Large intestine (tissue), 12 donors: ENCODE measurements at places on chromosomes 13 and 19.

- no peak for DNase-seq
- peaks cover 6% of the 10 kb centered on the region for H3K27me3 ChIP-seq
- no peaks in the 10 kb centered on the region for H3K36me3 ChIP-seq
- peaks cover 2% of the 10 kb centered on the region for H3K4me1 ChIP-seq
- no peak overlapping the region for H3K4me3 ChIP-seq
- no peak overlapping the region for H3K27ac ChIP-seq
These were observed 41.8 kb downstream of the GSX1 start for GRCh38 chr13:27834095-27834494.

- H3K4me1 ChIP-seq = peaks cover 49% of the 10 kb centered on the region
- peak overlapping the region; percentile 71 for H3K27ac ChIP-seq
- H3K36me3 ChIP-seq = peaks cover 8% of the 10 kb centered on the region
- H3K27me3 ChIP-seq = peaks cover 11% of the 10 kb centered on the region
These were observed 1.6 kb downstream of the SIX5 start for GRCh38 chr19:45767410-45767880.

DNA sequence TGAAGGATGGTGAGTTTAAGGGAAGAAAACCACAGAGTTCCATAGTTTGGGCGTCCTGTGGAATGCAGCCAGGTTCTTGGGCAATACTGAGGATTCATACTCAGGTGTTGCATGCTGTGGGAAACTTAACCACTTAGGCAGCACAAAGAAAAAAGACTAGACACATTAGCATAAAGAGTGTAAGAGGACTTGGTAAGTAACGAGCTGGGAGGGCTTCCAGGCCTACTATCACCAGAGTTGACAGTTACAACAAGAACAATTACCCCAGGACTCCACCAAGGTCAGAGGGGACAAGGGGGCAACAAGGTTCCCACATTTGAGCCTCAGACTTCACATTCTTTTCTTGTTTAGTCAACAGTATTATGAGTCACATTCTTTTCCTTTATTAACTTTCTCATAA, 33.2 kb downstream of the KCTD12 start:
- H3K27me3 ChIP-seq = no peaks in the 10 kb centered on the region
- H3K36me3 ChIP-seq = no peaks in the 10 kb centered on the region
- H3K4me1 ChIP-seq = peaks cover 16% of the 10 kb centered on the region
- peak overlapping the region; percentile 49 for H3K27ac ChIP-seq

GRCh38 chr13:92415781-92416180, 810.8 kb upstream of the GPC6 start:
- H3K4me3 ChIP-seq = no peak overlapping the region
- no peak for DNase-seq

DNA sequence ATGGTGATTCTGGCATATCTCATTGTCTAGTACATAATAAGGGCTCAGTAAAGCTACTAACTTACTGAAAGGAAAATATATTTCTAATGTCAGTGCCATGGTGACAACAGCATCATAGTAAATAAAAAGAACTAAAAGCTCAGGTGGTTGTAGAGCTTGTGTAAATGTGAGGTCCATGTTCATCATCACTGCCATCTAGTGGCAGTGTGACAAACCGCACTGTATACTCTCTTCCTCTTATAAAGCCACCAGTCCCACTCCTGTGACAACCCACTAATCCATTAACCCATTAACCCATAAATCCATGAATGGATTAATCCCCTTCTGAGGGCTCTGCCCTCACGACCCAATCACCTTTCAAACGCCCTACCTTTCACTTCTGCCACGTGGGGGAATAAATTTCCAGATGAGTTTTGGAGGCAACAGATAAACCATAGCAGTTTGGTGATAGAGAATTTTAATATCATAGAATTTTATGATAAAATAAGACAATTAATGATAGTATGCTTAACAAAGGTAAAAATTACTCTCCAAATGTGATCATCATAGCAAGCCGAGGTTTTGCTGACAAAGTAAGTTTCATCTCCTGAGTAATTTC, 160.4 kb upstream of the SGCG start:
- no peaks in the 10 kb centered on the region for H3K36me3 ChIP-seq
- peak; percentile 25 for DNase-seq
- H3K4me1 ChIP-seq = no peaks in the 10 kb centered on the region
- H3K27ac ChIP-seq = no peak overlapping the region
- no peaks in the 10 kb centered on the region for H3K27me3 ChIP-seq

DNA sequence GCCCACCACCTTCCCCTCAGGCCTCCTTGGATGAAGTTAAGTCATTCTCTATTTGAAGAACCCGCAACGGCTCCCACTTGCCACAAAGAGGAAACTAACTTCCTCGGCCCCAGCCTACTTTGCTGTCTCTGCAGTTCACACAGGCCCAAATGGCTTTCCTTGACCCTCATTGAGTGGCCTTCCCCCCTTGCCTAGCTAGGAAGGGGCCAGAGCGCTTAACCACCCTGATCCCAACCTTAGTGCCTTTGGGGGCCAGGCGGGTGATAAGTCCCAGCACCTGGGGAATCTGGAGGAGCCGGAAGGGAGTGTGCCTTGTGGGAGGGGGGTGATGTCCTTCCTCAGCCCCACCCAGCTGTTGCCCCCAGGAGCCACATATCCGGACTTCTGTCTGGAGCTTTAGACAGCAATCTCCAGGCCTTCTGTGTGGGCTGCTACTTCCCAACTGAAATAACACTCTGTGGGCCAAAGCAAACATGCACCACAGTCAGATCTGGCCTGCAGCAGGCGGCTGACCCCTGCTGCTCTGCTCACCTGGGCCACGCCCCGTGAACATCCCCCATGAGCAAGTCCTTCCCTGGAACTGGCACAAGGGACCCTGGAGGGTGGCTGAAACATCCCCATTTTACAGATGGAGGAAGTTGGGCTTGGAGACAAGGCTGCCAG, 10.5 kb downstream of the NECTIN2 start:
- DNase-seq = no peak
- H3K4me3 ChIP-seq = no peak overlapping the region
- H3K4me1 ChIP-seq = peaks cover 21% of the 10 kb centered on the region
- peaks cover 32% of the 10 kb centered on the region for H3K36me3 ChIP-seq
- peak overlapping the region; percentile 29 for H3K27ac ChIP-seq
- no peaks in the 10 kb centered on the region for H3K27me3 ChIP-seq

GRCh38 chr13:81302125-81302524, 961.2 kb upstream of the SPRY2 start:
- H3K36me3 ChIP-seq = no peaks in the 10 kb centered on the region
- H3K27ac ChIP-seq = no peak overlapping the region
- no peaks in the 10 kb centered on the region for H3K4me1 ChIP-seq
- no peak for DNase-seq
- H3K27me3 ChIP-seq = no peaks in the 10 kb centered on the region
- no peak overlapping the region for H3K4me3 ChIP-seq

GRCh38 chr13:21071015-21071414, 9.6 kb upstream of the LATS2 start:
- H3K27me3 ChIP-seq = peaks cover 21% of the 10 kb centered on the region
- no peak overlapping the region for H3K4me3 ChIP-seq
- no peak overlapping the region for H3K27ac ChIP-seq
- no peaks in the 10 kb centered on the region for H3K36me3 ChIP-seq
- DNase-seq = no peak
- no peaks in the 10 kb centered on the region for H3K4me1 ChIP-seq

DNA sequence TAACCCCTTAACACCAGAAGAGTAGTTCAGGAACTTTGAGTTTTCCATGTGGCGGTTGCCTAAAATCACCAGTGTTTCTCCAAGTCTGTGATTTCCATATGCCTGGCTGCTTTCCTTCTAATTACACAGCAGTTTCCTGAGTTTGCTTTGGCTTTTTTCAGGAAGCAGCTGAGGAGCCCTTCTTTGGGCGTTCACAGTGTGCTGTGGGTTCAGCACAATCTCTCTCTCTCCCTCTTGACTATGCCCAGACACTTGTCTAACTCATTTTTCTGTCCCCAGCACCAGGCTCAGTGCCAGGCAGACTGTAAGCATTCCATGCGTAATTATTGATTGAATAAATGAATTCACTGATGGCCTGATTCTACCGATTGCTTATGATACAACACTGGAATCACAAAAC, 19.7 kb downstream of the SCEL start:
- H3K4me3 ChIP-seq = no peak overlapping the region
- no peak overlapping the region for H3K27ac ChIP-seq
- no peak for DNase-seq
- no peaks in the 10 kb centered on the region for H3K4me1 ChIP-seq

DNA sequence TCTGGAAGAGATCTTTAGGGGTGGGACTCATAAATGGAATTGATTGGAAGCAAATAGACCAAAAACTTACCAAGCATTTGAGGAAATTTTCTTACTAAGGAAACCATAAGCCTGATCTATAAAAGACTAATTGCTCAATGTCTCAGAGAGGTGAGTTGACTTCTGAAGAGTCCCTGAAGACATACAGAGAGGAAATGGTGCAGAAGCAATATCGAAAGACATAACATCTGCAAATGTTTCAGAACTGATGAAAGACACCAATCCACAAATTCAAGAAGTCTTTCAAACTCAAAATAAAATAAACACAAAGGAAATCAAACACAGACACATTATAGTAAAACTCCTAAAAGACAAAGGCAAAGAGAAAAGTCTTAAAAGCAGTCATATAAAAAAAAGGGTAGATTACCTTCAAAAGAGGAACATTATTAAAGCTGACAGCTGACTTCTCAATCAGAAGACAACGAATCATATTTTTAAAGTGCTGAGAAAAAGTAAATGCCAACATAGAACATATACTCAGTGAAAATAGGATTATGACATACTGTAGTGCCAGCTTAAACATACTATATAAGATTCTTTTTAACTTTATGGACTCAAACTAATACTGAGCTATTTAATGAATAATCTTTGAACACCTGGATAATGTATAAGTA, 45.4 kb upstream of the CALM3 start:
- H3K27me3 ChIP-seq = no peaks in the 10 kb centered on the region
- no peaks in the 10 kb centered on the region for H3K4me1 ChIP-seq
- H3K4me3 ChIP-seq = no peak overlapping the region
- H3K27ac ChIP-seq = no peak overlapping the region
- DNase-seq = no peak

DNA sequence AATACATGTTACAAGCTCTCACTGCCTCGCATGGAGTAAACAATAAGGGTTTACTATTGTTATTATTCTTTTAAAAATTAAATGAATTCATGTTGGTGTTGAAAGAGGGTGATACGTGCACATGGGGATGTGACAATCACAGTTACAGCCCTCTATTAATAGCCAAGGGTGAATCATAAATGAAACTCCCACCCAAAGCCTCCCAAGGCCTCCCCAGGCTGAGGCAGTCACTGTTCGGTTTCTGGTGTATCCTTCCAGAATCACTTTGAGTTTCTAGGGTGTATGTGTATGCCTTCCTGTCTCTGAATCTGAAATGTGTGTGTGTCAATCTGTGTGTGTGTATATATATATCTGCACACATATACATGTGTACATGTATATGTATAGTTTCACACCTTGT, 73.4 kb downstream of the AKAP11 start:
- no peaks in the 10 kb centered on the region for H3K27me3 ChIP-seq
- no peaks in the 10 kb centered on the region for H3K36me3 ChIP-seq
- no peak overlapping the region for H3K27ac ChIP-seq
- H3K4me3 ChIP-seq = no peak overlapping the region
- no peak for DNase-seq

GRCh38 chr19:46862974-46863632, 2.3 kb downstream of the ARHGAP35 start:
- peaks cover 37% of the 10 kb centered on the region for H3K4me1 ChIP-seq
- H3K27me3 ChIP-seq = no peaks in the 10 kb centered on the region
- no peak for DNase-seq

- DNase-seq = no peak
- H3K27me3 ChIP-seq = no peaks in the 10 kb centered on the region
- H3K27ac ChIP-seq = no peak overlapping the region
- H3K36me3 ChIP-seq = peaks cover 64% of the 10 kb centered on the region
These were observed 28.9 kb upstream of the CACTIN start for GRCh38 chr19:3655402-3656072.

DNA sequence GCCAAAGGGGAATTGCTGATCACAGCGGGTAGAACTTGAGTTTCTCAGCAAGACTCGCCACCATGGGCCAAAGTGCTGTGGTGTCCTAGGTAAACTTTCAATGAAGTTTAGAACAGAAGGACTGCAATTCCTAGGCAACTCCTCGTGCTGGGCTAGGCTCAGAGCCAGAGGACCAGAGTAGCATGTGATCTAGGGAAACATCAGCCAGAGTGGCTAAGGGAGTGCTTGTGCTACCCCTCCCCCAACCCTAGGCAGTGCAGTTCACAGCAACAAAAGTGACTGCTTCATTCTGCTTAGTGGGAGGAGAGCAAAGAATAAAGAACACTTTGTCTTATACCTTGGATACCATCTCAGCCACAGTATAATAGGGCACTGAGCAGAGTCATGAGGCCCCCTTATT, 1658.6 kb upstream of the MIR17HG start:
- no peak overlapping the region for H3K4me3 ChIP-seq
- no peak overlapping the region for H3K27ac ChIP-seq
- no peaks in the 10 kb centered on the region for H3K36me3 ChIP-seq
- no peak for DNase-seq
- H3K27me3 ChIP-seq = no peaks in the 10 kb centered on the region

GRCh38 chr13:86581706-86582105, 782.5 kb upstream of the SLITRK6 start:
- no peaks in the 10 kb centered on the region for H3K36me3 ChIP-seq
- no peaks in the 10 kb centered on the region for H3K27me3 ChIP-seq
- H3K4me3 ChIP-seq = no peak overlapping the region
- no peaks in the 10 kb centered on the region for H3K4me1 ChIP-seq

DNA sequence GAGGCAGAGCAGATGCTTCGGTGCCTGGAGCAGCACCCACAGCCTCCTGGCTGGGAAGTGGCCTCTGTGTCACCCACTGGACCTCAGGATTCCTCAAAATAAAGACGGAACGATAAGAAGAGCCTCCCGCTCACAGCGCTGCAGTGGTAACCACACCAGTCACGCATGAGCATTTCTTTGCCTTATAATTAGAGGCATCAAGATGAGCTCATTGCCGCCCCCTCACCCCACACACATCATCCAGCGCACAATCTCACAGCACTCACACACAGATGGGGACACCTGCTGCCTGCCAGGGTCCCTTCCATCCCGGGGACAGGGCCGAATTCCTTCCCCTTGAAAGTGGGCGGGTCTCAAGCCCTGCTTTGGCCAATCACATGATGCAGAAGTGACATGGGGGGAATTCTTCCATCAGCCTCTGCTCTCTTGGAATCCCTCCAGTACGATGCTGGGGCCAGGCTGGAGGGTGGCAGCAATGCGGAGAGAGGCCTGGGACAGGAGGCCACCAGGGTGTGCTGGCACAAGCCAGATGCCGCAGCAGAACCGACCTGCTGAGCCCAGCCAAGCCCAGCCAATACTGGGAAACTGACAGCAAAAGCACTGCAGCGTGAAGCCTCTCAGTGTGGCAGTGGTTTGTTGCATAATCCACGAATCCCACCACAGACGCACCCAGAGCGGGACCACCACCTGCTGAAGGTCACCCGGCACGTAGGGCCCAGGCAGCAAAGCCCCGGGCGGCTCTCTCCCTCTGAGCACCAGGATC, 16.0 kb downstream of the PIP5K1C start:
- no peak overlapping the region for H3K4me3 ChIP-seq
- H3K4me1 ChIP-seq = peaks cover 14% of the 10 kb centered on the region
- peaks cover 10% of the 10 kb centered on the region for H3K36me3 ChIP-seq
- no peaks in the 10 kb centered on the region for H3K27me3 ChIP-seq
- no peak overlapping the region for H3K27ac ChIP-seq
